Glutamatergic neuron (in vitro differentiated cells): ENCODE measurements at places on chromosomes 2 and 18. TPM values are rescaled to one million over a fixed set of nuclear protein-coding genes. Genes with fewer than 3 reads are reported as not detected.

DNA sequence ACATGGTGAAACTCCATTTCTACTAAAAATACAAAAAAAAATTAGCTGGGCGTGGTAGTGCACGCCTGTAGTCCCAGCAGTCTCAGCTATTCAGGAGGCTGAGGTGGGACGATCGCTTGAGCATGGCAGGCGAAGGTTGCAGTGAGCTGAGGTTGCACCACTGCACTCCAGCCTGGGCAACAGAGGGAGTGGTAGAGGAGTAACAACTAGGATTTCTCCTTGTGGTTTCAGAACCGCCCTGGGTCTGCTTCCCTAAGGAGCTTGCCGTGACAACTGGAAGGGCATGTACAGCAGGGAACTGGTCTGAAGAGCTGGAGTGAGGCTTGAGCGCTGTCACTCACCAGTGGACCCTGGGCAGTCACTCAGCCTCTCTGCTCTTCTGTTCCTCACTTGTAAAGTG, 29.1 kb downstream of the REEP1 start:
- DNase-seq: no peak

- DNase-seq: no peak
Observed at GRCh38 chr2:184890311-184890710, 292.0 kb downstream of the ZNF804A start.

- no peak for DNase-seq
Observed at GRCh38 chr2:75035444-75036353, 77.3 kb downstream of the POLE4 start.

GRCh38 chr18:70279470-70279869, 9.4 kb upstream of the SOCS6 start:
- no peak for DNase-seq

Gene MC2R
- not detected for total RNA-seq

DNA sequence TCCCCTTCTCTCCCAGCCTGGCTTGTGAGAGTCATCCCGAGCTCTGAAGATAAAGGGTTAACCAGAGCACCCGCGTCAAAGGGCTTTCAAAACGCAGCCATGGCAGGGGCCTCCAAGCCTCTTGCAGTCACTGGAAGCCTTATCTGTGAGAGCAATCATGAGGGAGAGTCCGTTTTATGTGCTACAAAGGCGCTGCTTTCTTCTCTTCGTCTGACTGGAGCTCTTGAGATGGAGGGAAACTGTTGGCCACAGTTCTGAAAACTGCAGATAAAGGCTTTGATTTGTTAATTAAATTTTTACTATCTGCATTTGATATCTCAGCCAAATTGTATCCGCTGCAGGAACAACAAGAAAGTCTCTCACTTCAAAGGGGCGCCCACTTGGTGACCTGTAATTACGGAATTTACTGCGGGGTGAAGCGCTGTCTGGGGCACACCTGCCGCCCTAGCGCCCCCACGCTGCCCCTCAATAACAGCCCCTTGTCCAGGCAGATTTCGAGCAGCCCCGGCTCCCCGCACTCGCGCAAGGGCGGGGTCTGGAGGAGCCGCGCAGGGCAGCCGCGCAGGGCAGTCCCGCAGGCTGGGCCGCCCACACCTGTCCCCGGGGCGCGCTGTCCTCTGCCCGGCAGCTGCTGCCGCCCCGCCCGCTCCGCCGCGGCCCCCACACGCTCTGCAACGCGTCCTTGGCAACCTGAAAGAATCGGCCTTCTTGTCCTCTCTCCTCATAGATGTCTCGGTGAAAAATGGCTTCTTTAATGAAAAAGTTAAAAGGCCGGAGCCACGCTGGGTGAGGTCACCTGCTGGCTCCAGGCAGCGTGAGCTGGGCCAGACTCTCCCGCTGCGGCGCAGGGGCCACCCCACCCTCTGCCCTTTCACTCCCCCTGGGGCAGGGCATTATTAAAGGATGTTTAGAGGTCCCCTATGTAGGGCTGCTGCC, 217.9 kb downstream of the VAPA start:
- peak; percentile 57 for DNase-seq

Gene LHCGR
- not detected for total RNA-seq

Gene ALK
- 9.6 TPM for total RNA-seq

Gene CNRIP1
- total RNA-seq: 28.0 TPM

Gene AMER3
- total RNA-seq: 20.6 TPM

Gene INPP5D
- total RNA-seq: 2.2 TPM

DNA sequence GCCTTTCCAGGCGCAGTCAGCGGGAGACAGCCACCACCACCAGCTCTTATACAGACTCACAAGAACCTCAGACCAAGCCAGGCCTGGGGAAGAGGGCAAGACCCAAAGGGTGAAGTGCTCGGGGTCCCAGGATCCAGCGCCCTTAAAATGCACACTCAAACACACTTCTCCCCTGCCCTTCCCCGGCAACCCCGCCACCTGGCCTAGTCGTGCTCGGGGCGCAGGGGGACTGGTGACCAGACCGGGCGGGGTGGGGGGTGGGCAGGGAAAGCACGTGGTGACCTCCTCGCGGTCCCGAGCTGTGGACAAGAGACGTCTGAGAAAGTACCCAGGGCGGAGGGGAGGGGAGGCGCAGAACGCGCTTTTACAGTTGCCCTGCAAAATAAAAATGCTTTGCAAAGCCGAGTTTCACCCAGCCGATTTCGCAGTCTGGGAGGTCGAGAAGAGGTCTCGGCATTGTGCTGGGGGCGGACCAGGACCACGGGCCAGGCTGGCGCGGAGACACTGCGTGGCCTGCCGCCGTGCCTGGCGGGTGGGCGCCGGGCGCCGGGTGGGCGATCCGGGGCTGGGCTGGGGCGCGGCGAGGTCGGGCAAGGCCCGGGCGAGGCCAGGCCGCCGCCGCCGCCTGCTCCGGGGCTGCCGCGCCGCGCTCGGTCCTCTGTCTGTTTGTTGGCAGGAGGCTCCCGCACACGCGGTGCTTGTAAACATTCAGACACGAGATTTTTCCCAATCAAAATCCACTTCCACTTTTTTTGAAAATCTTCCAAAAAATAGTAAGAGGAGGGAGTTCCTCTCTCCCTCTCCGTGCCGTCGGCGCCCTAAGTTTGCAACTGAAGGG, 2.0 kb downstream of the BCL11A start:
- peak; percentile 66 for DNase-seq

GRCh38 chr2:46525522-46526155, 46.3 kb downstream of the TMEM247 start:
- DNase-seq: no peak

Gene FOXD4L1
- 0.44 TPM for total RNA-seq

DNA sequence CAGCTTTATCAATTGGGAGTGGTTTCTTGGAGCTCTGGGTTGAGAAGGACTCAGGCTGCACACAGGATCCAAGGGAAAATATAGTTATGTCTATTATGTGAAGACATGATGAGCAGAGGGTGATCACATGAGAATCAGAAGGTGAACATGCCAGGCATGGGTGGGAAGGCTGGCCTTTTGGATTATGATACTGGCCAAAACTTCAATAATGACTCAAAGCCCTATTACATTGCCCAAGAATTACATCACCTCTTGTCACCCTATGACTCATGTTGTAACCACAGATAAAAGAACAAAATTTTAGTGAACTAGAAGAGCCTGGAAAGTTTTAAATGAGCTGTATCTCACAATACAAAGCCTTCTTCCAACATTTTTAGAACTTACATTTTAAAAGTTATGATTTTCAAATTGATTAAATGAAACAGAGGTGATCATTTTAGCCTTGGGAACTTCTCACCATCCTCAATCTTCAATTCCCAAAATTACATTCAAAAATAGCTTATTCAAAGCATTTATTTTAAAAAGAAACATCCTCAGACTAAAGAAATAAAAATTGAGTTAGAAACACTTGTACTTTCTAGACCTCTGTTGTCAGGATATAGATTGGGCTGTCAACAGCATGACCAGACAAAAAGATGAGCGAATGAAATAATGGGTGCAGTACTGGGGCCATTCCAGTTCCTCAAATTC, 428.3 kb downstream of the MBD2 start:
- DNase-seq: no peak

DNA sequence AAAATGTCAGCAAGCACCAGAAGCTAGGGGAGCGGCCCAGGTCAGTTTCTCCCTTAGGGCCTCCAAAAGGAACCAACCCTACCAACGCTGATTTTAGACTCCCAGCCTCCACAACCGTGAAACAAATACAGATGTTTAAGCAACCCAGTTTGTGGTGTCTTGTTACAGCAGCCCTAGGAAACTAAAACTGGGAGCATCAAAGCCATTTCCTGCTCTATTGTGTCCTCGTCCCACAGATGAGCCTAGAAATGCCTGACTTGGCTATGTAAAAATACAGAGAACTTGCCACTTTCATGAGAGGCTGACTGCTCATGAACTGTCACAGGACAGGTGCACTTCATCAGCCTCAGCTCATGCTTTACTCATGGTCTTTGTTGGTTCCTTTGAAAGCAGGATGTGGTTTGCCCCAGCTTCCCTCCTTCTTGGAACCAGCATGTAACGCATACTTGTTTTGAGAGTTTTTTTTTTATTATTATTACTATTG, 97.6 kb upstream of the SLC39A10 start:
- no peak for DNase-seq

DNA sequence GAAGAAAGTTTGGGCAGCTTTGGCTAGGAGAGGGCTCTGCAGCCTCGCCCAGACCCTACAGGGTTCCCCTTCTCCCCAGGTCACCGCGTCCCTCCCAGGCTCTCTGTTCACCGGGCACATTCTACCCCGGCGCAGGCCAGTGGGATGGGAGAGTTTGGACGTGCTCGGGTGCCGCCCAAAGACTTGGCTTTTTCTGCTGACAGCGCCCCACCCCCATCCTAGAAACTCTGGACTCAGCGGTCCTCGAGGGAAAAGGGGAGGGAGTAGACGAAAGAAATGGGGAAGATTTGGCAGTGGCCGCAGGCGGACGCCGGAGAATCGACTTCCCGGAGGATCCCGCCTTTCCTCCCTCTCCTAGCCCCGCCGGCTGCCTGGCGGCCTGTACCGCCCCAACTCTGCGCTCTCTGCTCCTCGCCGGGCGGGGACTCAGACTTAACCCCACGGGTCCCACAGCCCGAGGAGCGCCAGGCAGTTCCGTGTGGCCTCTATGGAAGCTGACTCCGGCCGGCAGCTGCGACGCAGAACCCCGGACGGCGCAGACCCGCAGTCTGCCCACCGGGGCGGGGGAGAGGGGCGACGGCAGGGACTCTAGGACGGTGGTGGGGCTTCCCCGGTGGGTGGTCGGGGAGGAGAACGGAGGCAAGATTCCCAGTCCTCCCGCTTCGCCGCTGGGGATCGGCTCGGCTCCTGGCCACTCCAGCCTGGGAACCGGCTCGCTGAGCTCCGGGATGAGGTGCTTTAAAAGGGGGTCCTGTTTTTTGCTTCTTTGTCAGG, 863 bp upstream of the SIX2 start:
- peak; percentile 52 for DNase-seq

GRCh38 chr2:187774551-187775071, 220.4 kb upstream of the TFPI start:
- DNase-seq: no peak

DNA sequence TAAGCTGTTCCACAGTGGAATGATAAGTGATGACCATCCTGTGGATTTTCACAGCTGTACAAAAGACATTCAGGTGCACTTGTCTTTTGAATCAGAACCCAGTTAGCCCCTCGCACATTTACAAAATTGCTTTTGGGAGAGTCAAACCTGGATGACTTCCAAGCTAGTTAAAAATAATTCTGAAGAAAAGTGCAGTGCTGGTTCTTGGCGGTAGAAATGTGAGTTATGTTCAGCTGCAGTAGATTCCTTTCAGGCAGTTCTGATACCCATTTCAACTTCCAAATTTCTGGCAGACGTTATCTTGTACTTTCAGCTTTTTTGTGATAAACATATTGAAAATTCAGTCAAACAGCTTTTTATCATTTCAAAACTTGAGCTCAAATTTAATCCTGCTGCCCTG, 324.7 kb downstream of the NRXN1 start:
- no peak for DNase-seq

Gene FRZB
- 2.2 TPM for total RNA-seq

GRCh38 chr2:2889646-2890045, 488.0 kb downstream of the EIPR1 start:
- DNase-seq: no peak

Gene PROM2
- total RNA-seq: 5.4 TPM

DNA sequence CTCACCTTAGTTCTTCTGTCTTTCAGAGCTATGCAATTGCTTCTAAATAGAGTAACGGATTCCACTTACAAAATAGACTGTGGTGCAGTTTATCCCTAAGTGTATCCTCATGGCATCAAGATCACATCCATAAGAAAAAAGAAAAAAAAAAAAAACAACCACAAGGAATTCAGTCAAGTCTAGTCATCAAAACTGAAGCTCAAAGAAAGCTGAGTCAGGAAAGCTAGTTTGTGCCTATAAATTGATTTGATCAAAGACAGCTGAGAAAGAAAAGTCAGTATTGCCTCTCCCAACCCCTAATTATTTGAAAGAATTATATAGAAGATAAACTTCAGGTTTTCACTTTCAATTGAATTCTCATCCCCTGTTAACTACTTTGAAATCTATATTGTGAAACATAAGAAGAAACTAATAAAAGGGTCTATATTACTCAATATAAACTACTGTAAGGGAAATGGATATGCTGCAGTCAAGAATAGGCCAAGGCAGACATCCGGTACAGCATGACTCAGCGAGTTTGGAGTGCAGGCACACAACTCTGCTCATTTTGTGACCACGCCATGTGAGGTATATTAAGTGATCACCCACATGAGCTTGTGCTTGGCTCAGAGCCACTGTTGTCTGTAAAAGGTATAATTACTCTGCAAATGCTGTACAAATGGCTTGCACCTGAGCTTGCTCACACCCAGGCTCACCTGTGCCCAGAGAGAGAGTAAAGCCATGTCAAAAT, 568.1 kb upstream of the CRIM1 start:
- DNase-seq: no peak

DNA sequence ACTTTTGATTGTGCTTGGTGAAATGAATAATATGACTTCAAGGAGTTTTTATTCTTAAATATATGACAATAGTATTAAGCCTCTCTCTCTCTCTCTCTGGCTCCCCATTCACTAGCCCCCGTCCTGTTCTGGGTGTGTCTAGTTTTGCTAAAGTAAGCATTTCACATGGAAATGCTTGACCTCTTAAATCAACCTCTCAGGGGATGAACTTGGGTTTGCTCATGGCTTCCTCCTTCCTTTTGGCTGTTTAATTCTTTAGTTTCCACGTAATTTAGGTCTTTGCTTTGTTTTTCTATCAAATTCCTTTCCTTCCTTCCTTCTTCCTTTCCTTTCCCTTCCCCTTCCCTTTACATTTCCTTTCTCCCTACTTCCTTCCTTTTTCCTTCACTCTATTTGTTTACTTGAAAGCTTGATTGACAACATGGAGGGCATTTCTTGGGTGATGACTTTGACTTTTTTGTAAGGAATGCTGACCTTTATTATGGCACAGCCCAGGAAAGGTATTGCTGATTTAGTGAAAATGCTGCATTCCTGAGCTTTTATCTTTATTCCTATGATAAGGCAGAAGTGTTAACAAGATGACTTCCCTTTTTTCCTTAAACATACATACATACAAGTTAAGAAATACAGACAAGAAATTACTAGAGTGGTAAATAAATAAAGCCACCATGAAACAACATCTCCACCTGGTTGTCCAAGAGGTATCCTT, 3.6 kb downstream of the DPP4 start:
- DNase-seq: no peak

- DNase-seq: no peak
Observed at GRCh38 chr2:37868866-37869265, 56.2 kb upstream of the RMDN2 start.
